ENCODE measurements at places on chromosomes 5 and 9.

DNA sequence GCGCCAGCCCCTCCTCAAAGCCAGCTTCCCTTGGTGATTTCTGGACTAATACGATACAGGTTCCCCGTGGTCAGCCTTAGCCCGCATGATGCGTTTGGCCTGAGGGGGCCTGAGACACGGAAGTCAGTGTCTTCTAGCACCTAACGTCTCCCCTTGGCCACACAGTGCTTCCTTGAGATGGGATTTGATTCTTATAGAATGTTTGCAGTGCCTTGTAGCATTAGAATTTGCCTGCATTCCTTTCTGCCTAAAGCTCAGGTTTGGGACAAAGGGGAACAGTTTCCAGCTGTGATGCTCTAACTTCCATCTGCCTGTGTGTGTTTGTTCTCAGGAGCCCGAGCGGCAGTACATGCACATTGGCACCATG is 34.4 kb downstream of the CFAP90 start:
- DNase-seq, result no peak

DNA sequence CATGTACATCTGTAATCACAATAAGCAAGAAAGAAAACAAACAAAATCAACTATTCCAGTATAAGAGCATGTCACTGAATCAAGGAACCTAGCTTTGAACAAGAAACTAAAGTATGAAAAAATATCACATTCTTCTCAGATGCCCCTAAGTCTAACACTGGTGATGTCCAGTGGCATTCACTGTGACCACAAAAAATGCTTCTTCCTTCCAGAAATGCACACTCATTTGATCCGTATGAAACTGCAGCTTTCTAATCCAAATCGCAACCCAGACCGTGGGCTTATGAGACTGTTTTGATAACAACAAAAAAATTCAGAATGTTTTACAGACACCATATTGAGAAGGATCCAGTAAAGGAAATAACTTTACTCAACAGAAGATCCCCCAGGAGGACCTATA is 320.1 kb upstream of the TARS1 start:
- DNase-seq, result no peak

- no peak for DNase-seq
Measured at GRCh38 chr5:131186561-131187256, 16.0 kb downstream of the LYRM7 start.

DNA sequence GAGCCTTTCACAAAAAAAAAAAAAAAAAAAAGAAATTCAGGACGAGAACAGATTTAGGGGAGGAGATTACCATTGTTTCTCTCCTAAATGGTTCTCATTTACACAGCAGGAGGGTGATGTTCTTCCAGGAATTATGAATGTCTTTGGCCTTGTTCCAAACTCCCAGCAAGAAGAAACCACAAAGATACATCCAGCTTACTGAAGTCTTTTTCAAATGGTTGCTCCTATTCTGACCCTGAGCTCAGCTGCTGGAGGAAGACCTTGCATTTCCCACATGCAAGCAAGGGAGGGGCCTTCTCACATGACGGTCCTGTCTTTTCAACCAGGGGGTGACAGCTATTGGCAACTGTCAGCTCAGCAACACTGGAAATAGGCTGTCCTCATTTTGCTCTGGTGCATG is 203.0 kb upstream of the VLDLR start:
- no peak for DNase-seq

DNA sequence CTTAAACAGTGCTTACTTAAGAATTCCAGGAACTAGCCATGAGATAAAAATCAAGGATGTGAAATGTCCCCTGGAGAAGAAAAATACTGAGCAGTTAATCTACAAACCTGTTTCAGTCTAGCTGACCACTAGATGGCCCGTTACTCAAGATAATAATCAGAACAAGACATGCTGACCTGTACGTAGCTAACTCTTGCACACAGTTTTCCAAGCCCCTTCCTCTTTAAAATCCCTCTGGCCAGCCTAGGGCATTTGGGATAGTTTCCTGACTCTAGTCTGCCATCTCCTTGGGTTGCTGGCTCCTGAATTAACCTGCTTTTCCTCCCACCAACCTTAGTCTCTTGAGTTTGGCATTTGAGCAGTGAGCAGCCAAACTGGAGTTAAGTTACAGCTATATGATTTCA is 59.2 kb upstream of the TRAF1 start:
- no peak for DNase-seq

DNA sequence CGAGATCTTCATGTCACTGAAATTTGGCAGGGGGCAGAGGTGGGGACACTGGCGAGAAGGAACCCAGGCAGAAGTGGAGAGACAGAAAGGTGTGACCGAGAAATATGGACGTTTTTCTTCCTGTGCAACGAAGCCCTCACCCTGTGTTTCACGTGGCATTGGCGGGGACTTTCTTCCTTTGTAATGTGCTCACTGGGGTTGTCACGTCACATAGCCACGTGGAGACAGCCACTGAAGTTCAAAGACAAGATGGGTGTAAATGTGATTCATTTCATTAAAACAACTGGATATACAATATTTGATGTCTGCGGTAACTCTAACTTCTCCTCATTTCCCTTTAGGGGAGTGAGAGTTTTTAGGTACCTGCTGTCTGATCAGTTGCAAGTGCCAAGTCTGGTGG is 225.7 kb downstream of the FSTL4 start:
- peak; percentile 40 for DNase-seq

DNA sequence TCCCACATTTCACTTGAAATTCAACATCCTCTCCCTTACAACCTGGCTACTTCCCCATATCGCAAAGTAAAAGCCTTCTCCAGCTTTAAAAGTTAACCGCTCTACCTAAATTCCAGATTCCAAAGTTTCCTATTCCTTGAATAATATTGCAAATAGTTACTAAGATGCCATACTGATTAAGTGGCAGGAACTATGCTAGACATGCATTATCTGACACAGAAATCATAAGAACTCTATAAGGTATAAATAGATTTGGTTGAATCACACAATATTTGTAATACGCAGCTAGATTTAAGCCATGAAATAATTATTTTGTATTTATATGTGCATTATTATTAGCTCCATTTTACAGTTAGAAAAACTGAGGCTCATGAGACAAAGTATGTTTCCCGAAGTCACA is 92.8 kb downstream of the NFIB start:
- DNase-seq, result no peak

- no peak for DNase-seq
Measured at GRCh38 chr9:4287386-4287785, 12.5 kb downstream of the GLIS3 start.

DNA sequence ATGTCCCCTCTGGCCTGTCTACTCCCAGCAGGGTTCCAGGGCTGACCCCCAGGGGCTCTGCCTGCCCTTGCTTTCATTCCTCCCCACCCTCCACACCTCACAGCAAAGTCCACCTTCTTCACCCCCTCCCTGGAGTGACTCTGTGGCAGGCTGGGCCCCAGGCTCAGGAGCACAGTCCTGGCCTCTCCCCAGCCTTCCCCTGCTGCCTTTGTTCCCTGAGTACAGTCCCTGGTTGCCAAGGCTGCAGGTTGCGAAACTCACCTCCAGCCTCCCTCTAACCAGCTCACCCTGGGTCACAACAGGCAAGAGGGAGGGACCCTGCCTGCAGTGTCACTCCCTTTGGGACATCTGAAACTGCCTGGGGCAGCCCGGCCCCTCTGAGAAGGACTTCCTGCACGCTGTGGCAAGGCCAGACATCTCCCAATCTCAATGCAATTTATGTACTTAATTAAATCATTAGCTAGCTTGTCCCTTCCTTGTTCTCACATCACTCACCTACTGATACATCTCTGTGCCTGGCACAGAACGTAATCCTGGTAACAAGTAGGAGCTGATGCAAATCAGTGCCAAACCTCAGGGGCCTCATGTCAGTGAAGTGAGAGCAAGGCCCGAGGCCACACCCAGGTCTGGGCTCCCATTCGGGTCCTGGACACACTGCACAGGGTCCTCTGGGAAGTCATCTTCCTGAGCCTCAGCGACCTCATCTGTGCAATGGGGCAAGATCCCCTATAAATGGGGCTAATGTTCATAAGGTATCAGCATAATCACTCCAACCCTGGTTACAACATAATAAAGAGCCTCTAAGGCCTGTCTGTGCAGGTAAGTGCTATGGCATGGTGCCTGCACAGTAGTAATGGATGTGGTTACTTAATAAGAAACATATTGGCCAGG is 27.3 kb upstream of the TRIM14 start:
- DNase-seq, result no peak

DNA sequence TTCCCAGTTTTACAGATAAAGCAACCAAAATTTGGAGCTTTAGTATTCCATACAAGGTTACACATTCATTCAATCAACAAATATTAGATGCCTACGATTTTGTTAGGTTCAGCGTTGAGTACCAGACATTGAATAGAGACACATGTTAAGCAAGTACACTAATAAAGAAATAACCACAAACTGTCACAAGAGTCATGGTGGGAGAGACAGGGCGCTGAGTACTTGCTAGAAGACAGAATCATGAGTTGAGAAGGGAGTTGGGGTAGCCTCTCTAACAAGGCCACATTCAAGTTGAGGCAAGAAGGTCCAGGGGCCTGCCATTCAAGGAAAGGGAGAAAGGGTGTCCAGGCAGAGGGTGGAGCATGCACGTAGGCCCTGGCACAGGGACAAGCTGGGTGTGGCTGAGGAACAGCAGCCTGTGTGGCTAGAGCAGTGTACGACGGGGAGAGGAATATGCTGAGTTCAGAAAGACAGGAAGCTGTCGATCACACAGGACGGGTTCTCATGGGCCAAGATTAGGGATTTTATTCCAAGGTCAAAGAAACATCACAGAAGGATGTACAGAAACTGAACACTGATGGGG is 17.0 kb downstream of the CDK5RAP2 start:
- no peak for DNase-seq

DNA sequence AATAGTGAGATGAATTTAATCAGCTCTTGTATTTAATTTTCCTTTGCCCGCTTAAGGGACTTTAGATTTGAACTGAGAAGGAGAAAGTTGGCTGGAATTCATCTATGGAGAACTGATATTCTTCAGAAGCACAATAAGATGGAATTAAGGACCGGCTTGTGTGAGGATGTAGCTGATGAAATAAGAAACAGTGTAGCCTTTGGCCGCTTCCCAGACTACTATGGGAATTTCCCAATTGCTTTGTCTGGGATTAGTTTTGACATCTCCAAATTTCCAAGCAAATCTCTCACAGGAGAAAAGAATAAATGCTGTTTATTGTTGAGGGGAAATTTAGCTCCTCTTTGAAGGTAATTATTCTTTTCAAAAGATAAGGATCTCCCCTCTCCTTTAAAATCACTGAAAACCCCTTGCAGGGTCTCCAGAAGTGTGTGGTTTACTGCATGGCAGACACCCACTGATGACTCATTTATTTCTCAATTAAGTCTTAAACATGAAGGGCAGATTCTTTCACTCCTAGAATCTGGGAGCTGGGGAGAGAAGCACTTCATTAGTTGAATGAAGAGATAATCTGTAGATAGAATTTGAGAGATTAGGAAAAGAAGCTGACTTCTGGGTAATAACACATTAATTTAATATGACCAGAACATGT is 606.5 kb upstream of the ADAMTS16 start:
- no peak for DNase-seq

GRCh38 chr9:128244837-128245231 is 31.0 kb downstream of the GOLGA2 start:
- no peak for DNase-seq

- DNase-seq, result no peak
Measured at GRCh38 chr9:134474055-134474370, 147.8 kb downstream of the RXRA start.

GRCh38 chr5:23208959-23209431 is 298.4 kb upstream of the PRDM9 start:
- DNase-seq, result no peak

- no peak for DNase-seq
Measured at GRCh38 chr5:78041805-78042204, 252.7 kb downstream of the AP3B1 start.

Data from activated CD8-positive, alpha-beta memory T cell treated with anti-CD3 and anti-CD28 coated beads, Interleukin-2, amount 50 U/mL, for 48 hours (primary cell).